Stimulated activated CD4-positive, alpha-beta T cell treated with anti-CD3 and anti-CD28 coated beads, Interleukin-4, amount 100 ng/mL, for 1 hour (primary cell): ENCODE measurements at places on chromosomes 4 and X.
A peak's percentile ranks its signal among the peaks of the same experiment; 100 is the strongest.

- DNase-seq, result no peak
Observed at GRCh38 chr4:40185830-40186664, 10.8 kb upstream of the RHOH start.

- DNase-seq, result peak; percentile 72
Observed at GRCh38 chr4:4575284-4576211, 33.7 kb upstream of the STX18 start.

- no peak for DNase-seq
Observed at GRCh38 chr4:38782452-38783108, at the start of gene TLR10. Gene TLR10 (minus strand): TSS chr4:38782990. CDS start chr4:38775590, 7,400 bp downstream.

- DNase-seq, result no peak
Observed at GRCh38 chr4:128663325-128663724, 146.2 kb upstream of the JADE1 start.

DNA sequence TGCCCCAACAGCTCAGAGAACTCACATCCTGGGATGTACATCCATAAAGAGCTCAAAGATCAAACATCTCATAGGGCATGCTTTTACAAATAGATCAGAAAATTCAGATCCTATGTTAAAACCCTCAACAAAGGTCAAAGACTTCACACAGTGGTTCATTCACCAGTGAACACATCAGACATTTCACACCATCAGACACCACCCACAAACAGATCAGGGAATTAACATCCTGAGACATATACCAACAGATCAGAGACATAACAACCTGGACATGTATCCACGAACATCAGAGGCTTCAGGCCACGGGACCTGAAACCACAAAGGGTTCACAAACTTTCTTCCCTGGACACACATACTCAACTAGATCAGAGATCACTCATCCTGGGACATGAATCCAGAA lies 23.4 kb downstream of the SUV39H1 start:
- no peak for DNase-seq

- DNase-seq, result no peak
Observed at GRCh38 chr4:147964266-147964880, 232.5 kb downstream of the ARHGAP10 start.
